GM12878 (cell line): ENCODE measurements at places on chromosomes 2 and 18. TPM values are rescaled to one million over a fixed set of nuclear protein-coding genes. Genes with fewer than 3 reads are reported as not detected.

Gene LOXHD1
- not detected in 2 replicates for polyA plus RNA-seq

- DNase-seq, result no peak
These were observed 2.4 kb upstream of the KCNF1 start for GRCh38 chr2:10909050-10909995.

Gene TNFAIP6
- 1.0 and 1.3 TPM in 2 replicates for polyA plus RNA-seq

DNA sequence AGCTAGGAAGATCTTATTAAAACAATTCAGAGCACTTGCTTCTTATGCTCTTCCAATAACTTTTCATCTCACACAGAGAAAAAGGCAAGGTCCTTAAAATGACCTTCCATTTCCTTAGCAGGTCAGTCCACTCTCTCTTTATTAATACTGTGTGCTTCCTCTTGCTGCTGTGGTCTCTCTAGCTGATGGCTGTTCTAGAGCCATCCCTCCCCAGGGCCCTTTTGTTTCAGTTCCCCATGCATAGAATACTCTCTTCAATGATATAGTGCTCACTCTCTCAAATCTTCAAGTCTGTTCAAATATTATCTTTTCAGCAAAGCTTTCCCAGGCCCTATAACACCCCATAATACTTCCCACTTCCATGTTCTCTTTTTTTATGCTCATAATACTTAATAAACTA lies 469.3 kb downstream of the METTL4 start:
- DNase-seq, result no peak

Gene CRYGD
- not detected in 2 replicates for polyA plus RNA-seq

GRCh38 chr2:102310964-102311640 lies at the start of gene IL1RL1:
Gene IL1RL1, plus strand, starts transcription at chr2:102311563. Its CDS starts 26,702 bp downstream, at chr2:102338265.
- no peak for DNase-seq

DNA sequence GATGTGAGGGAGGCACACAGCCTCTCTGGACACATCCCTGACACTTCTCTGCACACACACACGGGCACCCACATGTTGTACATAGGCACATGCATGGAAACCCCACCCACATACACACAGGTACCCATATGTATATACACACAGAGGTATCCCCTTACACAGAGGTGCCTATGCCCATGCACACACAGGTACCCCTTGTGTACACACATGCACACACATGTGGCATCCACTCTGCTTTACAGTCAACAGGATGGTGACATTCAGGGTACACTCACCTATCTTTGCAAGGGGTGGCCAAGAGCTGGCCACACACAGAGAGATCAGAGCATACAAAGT lies 59.5 kb downstream of the FAM168B start:
- no peak for DNase-seq

GRCh38 chr2:28509361-28509760 lies 13.5 kb downstream of the PLB1 start:
- no peak for DNase-seq

- DNase-seq, result no peak
These were observed 95.6 kb downstream of the ITGA4 start for GRCh38 chr2:181552808-181553207.

Gene TUBB8B
- not detected in 2 replicates for polyA plus RNA-seq

Gene SAP130
- polyA plus RNA-seq, result 13.8 and 17.9 TPM in 2 replicates

- no peak for DNase-seq
These were observed 54.8 kb downstream of the GALNT14 start for GRCh38 chr2:31083234-31083993.

DNA sequence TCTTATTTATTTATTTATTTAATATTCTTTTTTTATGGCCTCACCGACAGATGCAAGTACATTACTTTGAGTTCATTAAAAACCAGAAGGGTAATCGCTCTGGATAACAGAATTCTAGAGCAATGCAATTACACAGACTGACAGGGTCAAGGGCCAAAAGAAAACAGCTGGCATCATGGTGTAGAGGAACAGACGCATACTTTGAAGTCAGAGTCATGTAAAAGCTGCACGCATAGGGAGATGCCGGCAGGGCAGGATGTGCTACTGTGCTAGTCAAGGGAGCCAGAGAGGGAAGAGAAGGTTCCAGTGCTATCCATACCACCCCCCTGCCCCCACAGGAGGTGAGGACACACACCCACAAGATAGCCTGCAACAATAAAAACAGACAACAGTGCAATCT lies 115.2 kb upstream of the TFCP2L1 start:
- no peak for DNase-seq

GRCh38 chr18:35071819-35072247 lies 30.6 kb downstream of the MAPRE2 start:
- DNase-seq, result no peak

Gene RAB27B
- polyA plus RNA-seq, result not detected in 2 replicates

DNA sequence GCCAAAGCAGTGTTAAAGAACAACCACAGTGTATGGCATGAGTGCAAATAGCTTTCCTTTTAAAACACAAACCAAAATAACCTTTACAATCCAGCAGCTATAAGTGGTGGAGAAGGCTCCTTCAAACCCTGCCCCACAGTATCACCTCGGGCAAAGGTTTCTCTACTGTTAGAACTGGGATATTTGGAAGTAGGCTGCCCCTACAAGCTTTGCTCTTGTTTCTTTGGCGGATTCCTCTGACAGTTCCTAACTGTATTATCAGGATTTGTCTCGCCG lies 214.8 kb downstream of the ZNF521 start:
- no peak for DNase-seq

Gene ABCA12
- polyA plus RNA-seq, result 5.7 and 7.8 TPM in 2 replicates

Gene CAPN14
- 0.64 and 0.80 TPM in 2 replicates for polyA plus RNA-seq

Gene C2orf15
- polyA plus RNA-seq, result 2.3 and 2.8 TPM in 2 replicates
